ENCODE measurements at places on chromosomes 16 and 17.

GRCh38 chr16:71353736-71354135 is 4.8 kb upstream of the CALB2 start:
- no peak for DNase-seq

DNA sequence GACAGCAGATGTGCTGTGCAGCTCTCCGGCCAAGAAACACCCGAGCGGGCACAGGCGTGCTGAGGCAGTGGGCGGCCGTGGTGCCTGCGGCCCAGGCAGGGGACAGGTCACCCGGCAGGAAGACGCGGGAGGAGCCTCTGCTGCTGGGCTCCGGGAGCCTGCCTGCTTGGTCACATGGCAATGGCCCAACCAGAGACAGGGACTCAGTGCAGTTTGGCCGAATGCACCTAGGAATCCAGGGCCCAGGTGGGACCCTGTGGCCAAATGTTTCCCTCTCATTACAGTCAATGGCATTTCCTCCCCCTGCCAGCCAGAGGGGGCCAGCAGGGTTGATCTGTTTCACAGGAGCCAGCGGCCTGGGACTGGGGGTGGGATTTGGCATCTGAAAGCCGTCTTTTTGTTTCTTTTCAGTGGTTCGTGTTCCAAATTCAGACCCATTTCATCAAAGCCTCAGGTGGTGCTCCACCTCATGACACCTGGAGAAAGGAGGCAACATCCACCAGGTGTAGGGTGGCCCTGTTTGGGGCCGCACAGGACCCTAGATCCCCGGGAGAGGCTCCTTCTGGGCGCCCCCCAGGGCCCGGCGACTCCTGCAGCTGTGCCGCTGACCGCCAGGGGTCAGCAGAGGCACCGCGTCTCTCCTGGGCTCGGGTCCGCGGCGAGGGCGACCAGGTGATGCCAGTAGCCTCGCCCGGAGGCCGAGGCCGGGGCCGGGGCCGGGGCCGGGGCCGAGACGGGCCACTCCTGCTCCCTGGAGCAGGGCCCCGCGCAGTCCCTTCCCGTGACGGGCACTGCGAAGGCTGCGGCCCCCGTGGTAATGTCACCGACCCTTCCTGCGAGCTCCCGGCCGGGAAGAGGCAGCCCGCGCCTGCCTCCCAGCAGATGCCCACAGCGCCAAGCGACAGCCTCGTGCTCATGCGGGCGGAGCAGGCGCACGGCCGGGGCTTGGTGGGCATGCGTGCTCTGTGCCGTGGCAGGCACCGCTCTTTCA is 118.5 kb downstream of the C16orf78 start:
- DNase-seq, result peak; percentile 15

DNA sequence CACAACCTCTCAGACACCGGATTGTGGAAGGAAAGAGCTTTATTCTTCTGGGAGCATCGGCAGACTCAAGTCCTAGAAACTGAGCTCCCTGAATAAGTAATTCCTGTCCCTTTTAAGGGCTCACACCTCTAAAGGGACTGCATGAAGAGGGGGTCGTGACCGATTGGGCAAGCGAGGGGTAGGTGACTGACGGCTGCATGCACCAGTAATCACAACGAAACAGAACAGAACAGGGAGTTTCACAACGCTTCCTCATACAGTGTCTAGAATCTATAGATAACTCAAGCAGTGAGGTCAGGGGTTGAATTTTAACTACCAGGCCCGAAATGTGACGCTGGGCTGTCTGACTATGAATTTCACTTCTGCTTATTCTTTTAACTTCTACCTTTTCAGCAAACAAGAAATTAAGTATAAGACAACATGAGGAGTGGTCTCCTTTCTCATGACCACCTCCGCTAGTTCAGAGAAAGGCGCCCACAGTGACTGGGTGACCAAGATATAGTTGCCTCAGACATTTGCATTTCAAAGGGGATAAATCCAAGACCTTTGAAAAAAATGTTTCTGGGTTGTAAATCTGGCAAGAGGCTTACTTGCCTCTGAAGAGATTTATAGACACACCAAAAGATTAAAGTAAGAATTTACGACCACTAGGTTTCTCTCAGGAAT is 88.4 kb upstream of the ATF7IP2 start:
- DNase-seq, result no peak

- DNase-seq, result no peak
These were observed 2.1 kb upstream of the TEX19 start for GRCh38 chr17:82356845-82357355.

DNA sequence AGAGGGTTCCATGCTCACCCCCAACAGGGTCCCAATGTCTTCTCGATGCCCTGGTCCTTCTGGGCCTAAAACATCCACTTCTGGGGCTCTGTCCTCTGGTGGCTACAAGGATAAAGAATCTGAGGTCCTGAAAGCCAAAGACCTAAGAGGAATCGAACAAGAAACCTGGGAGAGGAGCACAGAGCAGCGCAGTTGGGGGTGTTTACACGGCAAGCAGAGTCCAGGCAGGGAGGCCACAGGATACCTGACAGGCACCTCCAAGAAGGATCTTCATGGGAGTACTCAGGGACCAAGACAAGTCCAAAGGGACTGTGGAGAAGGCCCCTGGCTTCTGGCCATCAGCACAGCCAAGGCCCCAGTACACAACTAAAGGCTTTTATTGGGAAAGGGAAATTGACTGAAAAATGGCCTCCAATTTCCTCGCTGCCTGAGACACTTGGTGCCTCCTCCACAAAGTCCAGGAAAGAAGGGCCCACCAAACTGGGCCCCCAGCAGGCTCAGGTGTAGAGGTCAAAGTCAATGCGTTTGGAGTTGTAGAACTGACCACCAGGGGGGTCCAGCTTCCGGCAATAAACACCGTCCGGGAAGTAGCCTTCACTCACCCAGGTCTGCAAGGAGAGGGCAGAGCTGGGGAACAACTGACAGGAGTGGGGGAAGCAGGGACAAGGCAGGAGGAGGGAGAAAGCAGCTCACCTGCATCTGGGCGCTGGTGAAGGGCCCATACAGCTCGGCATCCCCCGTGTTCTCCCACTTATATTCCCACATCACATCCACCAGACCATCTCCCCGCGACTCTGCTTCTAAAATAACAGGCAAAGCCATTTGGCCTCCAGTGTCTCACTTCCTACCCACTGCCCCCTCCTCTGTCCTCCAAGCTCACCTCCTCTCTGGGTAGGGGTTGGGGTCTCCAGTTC is 2.4 kb downstream of the CD2BP2 start:
- DNase-seq, result no peak

DNA sequence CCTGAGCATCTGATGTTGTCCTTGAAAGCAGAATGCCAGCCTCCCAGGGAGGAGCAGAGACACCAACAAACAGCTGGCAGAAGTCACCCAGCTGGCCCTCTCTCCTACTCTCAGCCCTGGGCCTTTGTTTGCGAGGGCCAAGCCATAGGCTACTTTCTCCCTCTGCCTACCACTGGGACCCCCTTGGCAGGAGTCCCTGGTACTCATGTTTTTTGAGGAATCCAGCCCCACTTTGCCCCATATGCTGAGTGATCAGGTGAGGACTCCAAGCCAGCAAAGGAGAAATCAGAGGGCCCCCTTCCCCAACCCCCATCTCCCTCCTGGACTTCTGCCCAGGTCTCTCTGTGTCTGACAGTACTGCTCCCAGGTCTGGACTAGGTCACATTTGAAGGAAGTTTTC is 121.9 kb downstream of the USP31 start:
- DNase-seq, result no peak

DNA sequence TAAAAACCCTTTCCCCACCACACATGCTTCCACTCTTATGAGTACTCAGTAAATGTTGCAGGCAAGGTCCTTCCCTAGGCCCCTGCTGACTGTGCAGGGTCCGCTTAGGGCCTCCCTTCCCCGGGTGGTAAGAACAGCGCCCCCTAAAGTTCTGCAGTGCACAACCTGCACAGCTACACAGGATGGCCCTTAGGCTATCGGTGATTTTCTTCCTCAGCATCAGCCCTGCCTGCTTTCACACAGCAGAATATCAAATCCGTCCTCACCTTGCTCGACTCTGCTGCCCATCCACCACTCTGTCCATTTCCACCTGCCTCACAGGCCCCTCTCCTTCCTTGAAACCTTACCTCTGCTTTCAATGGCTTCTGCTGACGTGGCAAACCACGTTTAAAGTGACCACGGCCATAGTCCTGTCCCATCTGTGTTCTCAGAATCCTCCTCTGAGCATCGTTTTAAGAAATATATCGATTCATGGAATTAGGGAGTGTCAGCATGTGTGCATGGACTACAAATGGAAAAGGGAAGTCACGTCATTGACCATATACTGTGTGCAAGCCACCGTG is 51.4 kb upstream of the TMEM132E start:
- DNase-seq, result no peak

DNA sequence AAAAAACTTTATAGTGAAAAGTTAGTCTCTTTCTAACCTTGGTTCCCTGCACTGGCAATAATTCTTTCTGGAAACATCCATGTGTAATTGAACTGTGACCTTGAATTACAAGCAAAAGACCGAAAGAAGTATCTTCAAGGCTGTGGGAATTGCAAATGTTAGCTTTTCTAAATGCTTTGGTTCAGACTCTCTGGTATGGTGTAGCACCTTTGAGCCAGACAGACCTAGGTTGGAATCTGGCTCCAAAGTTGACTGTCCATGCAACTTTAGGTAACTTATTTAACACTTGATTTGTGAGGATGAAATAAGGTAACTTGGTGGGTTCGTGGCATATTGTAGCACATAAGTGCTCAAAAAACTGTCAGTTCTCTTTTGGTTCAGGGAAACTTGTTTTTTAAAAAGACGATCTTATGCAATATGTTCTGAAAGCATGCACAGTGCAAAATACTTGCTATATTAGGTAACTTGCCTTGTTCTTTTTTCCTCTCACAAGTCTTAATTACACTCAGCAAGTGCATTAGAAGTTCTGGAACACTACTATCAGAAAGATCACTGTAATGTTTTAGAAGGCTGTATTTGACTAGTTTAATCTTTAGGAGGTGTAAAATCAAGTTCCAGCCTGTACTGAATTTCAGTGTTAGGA is 46.3 kb downstream of the TANGO6 start:
- no peak for DNase-seq

DNA sequence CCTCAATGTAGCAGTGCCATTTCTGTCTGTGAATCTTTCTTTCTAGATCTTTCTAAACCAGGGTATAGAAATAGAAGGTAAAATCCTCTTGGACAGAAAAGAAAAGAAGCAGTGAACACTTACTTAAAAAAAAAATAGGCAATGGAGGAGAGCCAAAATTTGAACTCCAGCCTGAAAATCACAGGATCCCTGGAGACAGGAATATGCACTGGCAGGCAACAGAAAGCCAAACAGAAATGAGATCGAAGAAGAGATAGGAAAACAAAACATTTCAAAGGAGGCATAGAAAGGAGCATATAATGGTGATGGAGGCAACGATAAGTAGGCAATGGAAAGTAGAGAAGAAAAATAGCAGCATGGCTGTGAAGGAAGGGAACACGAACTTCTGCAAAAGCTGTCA is 253.7 kb upstream of the HSBP1 start:
- DNase-seq, result no peak

DNA sequence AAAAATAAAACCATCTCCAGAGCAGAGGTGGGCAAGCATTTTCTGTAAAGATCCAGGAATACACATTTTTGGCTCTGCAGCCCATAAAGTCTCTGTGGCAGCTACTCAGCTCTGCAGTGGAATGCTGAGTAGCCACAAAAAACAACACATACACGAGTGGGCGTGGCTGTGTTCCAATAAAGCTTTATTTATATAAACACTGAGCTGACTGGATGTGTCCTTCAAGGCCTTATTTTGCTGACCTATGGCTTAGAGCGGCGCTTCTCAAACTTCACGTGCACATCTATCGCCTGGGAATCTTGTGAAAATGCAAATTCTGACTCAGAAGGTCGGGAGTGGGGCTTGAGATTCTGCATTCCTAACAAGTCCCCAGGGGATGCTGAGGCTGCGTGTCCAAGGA is 39.7 kb downstream of the XYLT1 start:
- no peak for DNase-seq

GRCh38 chr17:7747635-7748071 is 30.1 kb downstream of the DNAH2 start:
- no peak for DNase-seq

DNA sequence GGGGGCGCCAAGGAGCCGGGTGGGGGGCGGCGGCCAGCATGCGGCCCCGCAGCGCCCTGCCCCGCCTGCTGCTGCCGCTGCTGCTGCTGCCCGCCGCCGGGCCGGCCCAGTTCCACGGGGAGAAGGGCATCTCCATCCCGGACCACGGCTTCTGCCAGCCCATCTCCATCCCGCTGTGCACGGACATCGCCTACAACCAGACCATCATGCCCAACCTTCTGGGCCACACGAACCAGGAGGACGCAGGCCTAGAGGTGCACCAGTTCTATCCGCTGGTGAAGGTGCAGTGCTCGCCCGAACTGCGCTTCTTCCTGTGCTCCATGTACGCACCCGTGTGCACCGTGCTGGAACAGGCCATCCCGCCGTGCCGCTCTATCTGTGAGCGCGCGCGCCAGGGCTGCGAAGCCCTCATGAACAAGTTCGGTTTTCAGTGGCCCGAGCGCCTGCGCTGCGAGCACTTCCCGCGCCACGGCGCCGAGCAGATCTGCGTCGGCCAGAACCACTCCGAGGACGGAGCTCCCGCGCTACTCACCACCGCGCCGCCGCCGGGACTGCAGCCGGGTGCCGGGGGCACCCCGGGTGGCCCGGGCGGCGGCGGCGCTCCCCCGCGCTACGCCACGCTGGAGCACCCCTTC is 484 bp downstream of the FZD2 start:
- DNase-seq, result peak; percentile 14

- no peak for DNase-seq
These were observed 13.7 kb downstream of the HIC1 start for GRCh38 chr17:2068519-2069051.

- no peak for DNase-seq
These were observed 6.7 kb downstream of the RPUSD1 start for GRCh38 chr16:781346-782010.

DNA sequence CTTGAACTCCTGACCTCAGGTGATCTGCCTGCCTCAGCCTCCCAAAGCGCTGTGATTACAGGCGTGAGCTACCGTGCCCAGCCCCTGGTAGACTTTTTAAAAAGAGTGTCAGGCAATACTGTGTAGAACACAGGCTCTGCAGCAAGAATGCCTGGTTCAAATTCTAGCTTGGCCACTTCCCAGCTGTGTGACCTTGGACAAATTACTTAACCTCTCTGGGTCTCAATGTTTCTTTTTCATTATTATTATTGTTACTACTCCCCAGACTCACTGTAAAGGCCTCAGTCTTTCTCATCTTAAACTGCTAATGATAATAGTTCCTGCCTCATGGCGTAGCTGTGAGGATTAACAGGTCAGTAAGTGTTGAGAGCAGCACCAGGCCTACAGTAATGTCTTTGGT is 114.3 kb downstream of the LITAF start:
- no peak for DNase-seq

GRCh38 chr17:76584427-76585032 is 1.1 kb downstream of the ST6GALNAC2 start:
- DNase-seq, result no peak

DNA sequence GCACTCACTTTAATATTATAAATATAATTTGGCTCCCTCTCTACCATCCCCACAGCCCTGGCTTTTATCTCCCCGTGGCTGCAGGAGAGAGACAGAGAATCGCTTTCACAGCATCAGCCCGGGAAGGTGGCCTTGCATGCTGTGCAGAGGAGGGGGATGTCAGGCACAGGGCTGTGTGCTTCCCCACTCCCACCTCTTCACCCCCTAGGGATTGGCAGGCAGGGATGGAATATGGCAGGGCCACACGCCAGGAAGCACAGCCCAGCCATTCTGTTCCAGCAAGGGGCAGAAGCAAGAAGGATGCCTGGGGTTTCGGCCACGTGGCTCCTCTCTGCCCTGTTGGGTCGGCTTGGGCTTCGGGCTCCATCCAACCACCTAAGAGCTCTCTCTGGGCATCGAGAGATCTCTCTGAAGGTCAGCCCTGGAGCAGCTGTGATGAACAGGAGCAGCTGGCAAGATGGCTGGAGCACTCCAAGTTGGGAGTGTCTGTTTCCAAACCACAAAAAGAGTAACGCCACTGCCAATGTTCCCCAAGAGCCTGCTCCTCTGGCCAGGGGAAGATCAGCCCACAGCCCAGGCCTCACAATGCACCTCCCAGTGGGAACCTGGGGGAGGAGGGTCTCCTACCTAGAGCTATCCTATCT is 223.2 kb downstream of the C16orf78 start:
- DNase-seq, result no peak

Measured in NCI-H1092 (cell line).